ENCODE measurements at places on chromosomes 3 and 15.

GRCh38 chr3:23653647-23654525 lies 151.9 kb upstream of the UBE2E1 start:
- no peak for DNase-seq

GRCh38 chr15:38721568-38721945 lies 156.9 kb upstream of the RASGRP1 start:
- DNase-seq, result peak; percentile 39

GRCh38 chr3:1666865-1667264 lies 431.8 kb upstream of the CNTN4 start:
- DNase-seq, result no peak

DNA sequence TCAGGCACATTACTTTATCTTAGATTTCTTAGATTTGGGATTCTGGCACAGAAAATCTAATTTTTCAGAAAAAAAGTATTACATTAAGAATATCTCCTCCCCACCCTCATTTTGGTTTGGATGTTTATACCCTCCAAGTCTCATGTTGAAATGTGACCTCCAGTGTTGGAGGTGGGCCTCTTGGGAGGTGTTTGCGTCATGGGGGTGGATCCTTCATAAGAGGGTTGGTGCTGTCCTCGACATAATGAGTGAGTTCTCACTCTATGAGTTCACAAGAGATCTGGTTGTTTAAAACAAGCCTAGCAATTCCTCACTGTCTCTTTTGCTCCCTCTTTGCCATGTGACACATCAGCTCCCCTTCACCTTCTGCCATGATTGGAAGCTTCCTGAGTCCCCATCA lies 45.6 kb upstream of the WWTR1 start:
- DNase-seq, result no peak

DNA sequence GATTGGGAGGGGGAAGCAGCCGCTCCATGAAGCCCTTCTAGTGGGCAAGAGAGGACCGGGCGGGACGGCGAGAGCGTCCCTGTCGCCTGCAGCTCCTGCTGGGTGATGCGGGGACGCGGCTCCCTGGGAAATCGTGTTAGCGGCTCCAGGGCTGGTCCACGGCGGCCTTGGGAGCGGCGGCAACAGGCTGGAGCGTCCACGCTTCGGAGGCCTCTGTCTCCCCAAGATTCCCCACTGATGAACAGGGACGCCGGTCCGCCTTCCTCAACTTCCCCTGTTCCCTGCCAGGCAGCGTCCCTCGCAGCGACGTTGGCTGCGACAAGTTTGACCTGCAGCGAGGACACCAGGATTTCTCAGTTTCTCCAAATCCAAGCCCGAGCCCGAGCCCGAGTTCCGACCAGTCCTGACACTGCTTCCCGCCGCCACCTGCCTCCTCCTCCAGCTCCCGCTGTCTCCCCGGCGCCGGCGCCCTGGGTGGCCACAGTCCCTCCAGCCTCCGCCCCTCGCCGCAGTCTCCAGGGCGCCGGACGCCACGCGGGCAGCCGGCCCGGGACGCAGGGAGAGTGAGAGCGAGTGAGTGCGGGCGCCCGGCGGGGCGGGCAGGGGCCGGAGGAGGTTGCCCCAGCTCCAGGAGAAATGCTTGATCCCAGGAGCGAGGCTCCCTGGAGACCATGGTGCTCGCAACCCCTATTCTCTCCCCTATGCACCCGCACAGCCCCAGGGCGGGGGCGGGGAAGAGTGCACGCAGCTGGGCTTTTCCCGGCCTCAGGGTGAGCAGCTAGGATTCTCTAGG lies 78.1 kb upstream of the RNF7 start:
- DNase-seq, result peak; percentile 86

DNA sequence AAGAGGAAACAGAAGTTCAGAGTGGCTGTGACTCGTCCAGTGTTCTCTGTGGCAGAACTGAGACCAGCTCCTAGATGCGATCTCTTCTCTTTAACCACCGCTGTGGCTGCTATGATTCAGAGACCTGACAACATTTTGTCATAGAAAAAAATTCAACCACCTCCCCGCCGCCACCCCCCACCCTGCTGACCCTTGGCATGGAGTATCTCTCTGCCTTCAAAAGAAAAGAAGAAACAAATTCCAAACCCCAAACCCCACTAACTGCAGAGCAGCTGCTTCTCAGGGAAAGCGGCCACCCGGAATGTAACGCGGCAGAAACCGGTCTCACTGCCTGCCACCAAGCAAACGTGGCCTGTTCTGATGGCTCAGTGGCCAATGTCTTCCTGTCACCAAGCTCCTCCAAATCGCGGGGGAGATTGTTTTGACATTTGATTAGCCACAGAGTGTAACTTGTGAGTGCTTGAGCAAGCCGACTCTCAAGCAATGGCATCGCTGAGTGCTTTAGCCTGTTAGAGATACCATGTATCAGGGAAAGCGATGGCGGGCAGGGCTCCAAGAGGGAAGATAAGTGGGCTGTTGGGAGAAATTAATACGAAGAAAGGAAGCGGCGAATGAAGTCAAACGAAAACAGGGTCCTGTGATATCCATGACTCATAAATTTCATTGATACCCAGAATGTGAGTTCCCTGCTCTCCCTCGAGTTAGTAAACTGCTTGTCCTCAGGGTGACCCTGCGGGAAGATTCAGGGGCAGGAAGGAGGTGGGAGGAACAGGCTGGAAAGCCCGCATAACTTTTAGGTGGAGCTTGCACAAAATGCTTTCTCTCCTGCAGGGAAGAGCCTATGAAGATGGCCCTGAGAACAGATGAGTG lies 44.8 kb upstream of the TLE3 start:
- peak; percentile 68 for DNase-seq

DNA sequence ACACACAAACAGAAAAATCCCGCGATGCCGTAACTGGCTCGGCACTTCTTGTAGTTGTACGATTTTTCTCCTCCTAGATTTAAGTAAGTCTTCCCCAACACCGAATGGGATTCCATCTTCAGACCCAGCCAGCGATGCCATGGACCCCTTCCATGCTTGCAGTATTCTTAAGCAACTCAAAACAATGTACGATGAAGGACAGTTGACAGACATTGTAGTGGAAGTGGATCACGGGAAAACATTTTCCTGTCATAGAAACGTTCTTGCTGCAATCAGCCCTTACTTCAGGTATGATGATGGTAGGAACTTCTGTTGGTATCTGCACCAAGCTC lies 763 bp downstream of the KBTBD8 start:
- DNase-seq, result no peak

- DNase-seq, result peak; percentile 69
These were observed 1.5 kb upstream of the SKIL start for GRCh38 chr3:170355738-170356595.
